Stimulated activated CD4-positive, alpha-beta T cell treated with anti-CD3 and anti-CD28 coated beads, Interleukin-4, amount 100 ng/mL, for 1 hour (primary cell): ENCODE measurements at places on chromosomes 4 and X.

- DNase-seq: no peak
Observed at GRCh38 chr4:138775890-138776289, 239.7 kb upstream of the NOCT start.

GRCh38 chr4:116358633-116359222 lies 726.6 kb downstream of the TRAM1L1 start:
- no peak for DNase-seq

DNA sequence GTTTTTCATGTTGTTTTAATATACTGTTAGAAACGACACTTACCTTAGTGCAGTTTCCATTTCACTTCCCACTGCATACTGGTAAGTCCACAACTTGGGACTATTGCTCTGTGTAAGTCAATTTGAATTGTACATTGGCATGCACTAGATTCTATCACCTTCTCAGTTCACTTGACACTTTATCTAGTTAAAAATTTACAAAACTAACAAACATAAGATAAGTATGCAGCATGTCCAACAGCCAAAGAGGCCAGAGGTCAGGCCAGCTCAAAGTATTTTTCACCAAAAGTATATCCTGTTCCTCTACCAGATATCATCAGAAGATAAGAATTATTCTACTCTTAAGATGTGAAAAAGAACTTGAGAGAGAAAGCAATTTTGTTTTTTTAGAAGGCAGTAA lies 75.9 kb downstream of the QRFPR start:
- DNase-seq: no peak

DNA sequence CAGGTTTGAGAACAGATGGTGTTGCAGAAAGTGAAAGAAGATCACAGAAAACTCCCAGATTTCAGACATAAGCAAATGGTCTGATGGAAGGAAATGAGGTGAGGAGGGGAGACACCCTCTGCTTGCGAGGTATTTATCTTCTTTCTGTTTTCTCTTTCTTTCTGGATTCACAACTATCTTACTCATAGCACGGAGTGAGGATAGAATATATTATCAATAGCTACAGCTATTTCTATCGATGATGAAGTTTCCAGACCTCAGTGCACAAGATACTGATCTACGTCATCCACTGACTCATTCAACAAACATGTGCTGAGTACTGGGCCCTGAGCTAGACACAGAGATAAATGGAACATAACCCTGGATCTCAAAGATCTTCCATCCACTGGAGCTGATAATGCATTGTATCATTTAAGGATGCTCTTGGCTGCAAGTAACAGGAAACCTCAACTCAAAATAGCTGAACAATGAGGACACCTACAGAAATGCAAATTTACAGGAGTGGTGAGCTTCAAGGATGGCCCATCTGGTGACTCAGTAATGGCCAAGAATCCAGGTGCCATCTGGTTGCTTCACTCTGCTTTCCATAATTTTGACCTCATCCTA lies 21.2 kb downstream of the SLC2A9 start:
- DNase-seq: no peak

GRCh38 chr4:70705183-70706043 lies 16.4 kb upstream of the RUFY3 start:
- peak; percentile 73 for DNase-seq

- DNase-seq: no peak
Observed at GRCh38 chrX:21131346-21131745, 242.9 kb upstream of the CNKSR2 start.

DNA sequence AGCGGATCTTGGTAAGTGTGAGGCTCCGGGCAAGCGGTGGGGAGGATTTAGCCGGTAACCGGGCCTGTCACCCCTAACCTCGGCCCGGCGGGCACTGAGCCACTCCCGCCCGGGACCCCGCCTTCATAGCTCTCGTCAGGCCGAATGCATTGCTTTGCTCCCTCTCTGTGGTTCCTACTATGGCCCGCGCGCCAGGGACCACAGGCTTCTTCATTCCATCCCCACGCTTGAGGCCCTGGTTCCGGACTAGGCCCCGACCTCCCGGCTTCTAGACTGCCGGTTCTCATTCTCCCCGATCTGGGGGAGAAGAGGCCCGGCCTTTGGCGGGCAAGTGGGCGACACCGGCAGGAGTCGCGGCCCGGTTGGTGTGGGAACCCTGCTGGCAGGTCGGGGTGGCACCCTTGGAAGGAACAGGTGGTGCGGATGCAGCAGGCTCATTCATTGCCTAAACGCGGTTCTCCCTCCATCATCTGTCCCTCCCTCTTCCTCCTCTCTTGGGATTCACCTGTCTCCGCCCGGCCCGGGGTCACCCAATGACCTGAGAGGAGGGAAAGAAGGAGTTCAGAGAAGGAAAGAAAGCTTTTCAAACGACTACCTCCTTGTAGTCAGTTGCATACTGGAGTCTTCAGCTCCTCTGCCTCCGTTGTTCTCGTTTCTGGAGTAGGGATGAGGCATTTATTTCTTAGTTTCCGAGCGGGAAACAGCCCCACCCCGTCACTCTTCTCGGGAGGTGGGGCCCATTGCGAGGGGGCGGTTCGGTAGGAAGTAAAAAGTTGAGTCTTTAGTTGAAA lies at the start of gene NDUFC1:
TSS of gene NDUFC1 (minus strand) at position 657 of the 791 bp plus-strand sequence. CDS start 6,679 bp downstream, outside the sequence.
- DNase-seq: peak; percentile 62

DNA sequence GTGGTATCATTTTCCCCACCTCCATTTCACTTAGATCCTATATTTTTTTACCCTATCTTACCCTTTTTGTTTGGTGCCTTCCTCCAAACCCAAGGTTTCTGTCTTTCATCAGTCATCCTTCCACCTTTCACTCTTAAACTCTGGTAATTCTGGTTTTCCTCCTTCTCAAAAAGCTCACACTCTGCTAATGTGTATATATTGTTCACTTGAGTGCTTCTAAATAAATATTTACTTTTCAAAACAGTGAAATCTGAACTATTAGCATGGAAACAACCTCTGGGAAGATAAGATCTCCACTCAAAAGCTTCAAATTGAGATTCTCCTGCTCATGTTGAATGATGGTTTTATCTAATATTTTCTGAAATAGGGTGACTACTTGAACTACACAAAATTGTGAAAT lies 21.5 kb downstream of the XIAP start:
- DNase-seq: no peak

- no peak for DNase-seq
Observed at GRCh38 chrX:68994135-68994890, 165.5 kb downstream of the EFNB1 start.

- DNase-seq: no peak
Observed at GRCh38 chr4:72358483-72358882, 210.5 kb downstream of the ADAMTS3 start.

GRCh38 chr4:83252782-83253405 lies 31.7 kb downstream of the COQ2 start:
- DNase-seq: peak; percentile 58

DNA sequence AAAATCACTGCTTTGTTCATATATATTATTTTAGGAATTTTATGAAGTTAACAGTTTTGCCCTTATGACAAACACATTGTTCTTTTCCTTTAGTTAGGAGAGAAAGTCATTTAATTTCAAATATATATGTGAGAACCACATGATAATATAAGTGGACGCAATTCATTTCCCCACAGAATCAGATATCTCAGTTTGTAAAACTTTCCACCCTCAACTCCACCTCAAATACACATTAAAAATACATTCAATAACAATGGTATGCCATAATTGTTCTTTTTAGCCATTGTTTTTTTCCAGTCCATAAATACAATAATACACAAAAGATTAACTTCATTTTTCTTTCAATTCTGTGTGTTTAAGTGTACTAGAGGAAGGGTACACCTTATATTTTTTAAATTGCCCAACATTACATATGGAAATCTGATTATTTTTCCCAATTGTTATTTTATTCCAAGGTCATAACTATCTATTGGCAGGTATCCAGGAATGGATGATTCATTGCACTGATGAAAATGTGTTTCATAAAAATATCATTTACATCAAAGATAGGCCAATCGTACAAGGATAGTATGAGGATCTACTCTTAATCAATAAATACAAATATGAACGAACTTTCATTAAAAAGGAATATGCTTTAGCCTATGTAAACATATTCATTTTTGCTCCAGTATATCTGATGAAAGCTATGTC lies 125.0 kb downstream of the PPP3CA start:
- DNase-seq: no peak
